ENCODE measurements at places on chromosomes 12 and 14.

- DNase-seq = no peak
Measured at GRCh38 chr14:91289464-91289863, 45.0 kb upstream of the GPR68 start.

DNA sequence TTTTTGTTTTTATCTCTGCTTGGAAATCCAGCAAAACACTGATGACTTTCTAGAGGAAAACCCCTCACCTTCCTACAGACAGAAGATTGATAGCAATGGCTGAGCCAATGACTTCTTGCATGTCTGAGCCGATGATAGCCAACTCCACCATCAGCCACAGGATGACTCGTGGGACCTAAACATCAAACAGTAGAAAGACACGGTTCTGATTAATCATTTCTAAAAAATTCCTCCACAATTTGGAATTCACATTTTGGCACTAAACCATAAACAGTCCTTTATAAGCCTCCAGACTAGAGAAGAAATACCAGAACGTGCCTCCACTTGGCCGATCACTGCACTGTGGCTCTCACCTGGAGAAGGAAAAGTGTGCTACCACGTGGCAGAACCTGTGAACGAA lies 25.9 kb downstream of the SLC11A2 start:
- peak; percentile 42 for DNase-seq

GRCh38 chr14:103028161-103028767 lies 29.1 kb downstream of the CDC42BPB start:
- no peak for DNase-seq

- DNase-seq = no peak
Measured at GRCh38 chr14:30996892-30997659, 28.4 kb upstream of the AP4S1 start.

DNA sequence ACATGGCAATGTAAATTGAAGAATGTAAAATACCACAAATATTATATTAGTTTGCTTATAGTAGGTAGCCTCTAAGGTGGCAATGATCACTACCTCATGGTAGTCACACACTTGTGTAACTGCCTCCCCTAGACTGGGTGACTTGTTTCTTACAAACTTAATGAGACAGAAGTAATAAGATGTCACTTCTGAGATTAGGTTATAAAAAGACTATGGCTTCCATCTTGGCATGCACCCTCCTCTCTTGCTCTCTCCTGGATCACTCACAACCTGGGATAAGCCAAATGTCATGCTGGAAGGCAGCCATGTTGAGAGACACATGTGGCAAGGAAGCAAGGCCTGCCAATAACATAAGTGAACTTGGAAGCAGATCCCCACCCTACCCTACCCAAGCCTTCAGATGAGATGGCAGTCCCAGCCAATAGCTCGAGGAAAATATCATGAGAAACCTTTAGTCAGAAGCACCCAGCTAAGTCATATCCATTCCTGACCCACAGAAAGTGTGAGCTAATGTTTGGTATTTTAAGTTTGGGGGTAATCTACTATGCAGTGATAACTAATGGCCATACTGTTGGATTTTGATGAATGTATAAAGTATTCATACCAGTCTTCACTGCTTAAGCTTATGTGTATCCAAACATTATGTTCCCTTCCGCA lies 43.3 kb downstream of the PPP1R12A start:
- no peak for DNase-seq

- no peak for DNase-seq
Measured at GRCh38 chr12:77500089-77500488, 330.6 kb upstream of the NAV3 start.

- DNase-seq = no peak
Measured at GRCh38 chr12:10320643-10321042, 13.0 kb downstream of the KLRD1 start.

DNA sequence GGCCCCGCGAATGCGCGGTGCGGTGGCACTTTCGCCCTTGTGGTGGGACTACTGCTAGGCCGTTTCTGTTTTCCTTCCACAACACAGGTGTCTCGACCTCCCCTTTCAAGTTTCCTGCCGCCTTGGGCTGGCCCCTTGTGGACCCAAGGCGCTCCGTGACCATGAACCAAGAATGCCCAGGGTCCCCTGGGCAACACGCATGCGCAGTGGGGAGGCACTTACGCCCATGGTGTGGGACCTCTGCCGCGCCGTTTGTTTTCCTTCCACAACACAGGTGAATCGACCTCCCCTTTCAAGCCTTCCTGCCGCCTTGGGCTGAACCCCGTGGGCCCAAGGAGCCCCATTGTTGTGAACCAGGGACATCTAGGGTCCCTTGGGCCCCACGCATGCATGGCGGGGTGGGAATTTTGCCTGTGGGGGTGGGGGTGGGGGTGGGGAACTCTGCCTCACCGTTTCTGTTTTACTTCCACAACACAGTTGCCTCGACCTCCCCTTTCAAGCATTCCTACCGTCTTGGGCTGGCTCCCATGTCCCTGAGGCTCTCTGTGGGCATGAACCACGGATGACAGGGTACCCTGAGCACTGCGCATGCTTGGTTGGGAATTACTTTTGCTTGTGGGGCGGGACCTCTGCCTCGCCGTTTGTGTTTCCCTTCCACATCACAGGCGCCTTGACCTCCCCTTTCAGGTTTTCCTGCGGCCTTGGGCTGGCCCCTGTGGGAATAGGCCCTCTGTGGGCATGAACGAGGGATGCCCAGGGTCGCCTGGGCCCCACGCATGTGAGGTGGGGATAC lies 355.1 kb downstream of the ALG10 start:
- no peak for DNase-seq

DNA sequence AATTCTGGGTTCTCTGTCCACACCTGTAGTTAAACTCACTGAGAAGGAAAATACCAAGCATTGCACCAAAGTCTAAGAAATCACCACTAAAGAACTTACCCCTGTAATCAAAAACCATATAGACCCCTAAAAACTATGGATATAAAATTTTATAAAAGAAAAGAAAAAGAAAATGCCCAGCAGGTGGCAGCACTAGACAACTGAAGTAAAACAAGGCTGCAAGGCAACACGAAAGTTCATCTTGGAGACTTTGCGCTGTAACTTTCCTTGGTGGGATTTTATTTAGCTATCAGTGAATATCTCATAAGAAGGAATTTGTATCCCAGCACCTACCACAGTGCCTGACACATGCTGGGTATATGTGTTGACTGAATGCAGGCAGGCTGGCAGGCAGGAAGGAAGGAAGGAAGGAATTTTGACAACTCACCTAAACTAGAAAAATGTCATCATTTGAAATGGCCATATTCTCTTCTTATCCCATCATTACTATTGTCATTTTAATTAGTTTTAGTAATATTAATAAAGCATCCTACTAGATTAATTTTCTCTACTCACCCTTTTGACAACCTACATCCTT lies 68.2 kb upstream of the ETV6 start:
- DNase-seq = no peak

DNA sequence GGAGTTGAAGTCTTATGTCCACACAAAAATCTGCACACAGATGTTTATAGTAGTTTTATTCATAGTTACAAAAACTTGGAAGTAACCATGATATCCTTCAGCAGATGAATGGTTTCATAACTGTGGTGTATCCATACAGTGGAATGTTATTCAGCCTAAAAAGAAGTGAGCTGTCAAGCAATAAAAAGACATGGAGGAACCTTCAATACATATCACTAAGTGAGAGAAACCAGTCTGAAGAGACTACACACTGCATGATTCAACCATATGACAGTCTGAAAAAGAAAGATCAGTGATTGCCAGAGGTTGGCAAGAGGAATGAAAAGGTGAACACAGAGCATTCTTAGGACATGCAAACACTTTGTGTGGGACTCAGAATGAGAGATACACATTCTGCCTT lies 18.6 kb upstream of the IFNG start:
- DNase-seq = no peak

DNA sequence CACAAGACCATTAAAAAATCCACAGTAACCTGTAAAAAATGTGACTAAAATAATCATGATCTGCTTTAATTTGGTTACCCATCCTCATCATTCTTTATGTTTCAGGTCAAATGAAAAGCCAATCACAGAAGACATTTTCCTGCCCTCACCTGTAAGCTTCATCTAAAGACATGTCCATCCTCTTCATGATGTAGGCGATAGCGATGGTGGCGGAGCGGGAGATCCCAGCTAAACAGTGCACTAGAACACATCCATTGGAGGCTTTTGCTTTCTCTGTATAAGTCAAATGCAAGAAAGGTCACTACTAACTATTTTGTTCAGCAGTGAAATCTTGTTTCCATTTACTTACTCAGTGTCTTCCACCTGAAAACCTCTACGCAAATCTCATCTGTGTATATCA lies 82.6 kb downstream of the DUSP16 start:
- DNase-seq = no peak

- DNase-seq = peak; percentile 54
Measured at GRCh38 chr12:130832561-130833209, 6.4 kb downstream of the STX2 start.

GRCh38 chr14:101549154-101549553 lies 12.1 kb upstream of the DIO3 start:
- no peak for DNase-seq

DNA sequence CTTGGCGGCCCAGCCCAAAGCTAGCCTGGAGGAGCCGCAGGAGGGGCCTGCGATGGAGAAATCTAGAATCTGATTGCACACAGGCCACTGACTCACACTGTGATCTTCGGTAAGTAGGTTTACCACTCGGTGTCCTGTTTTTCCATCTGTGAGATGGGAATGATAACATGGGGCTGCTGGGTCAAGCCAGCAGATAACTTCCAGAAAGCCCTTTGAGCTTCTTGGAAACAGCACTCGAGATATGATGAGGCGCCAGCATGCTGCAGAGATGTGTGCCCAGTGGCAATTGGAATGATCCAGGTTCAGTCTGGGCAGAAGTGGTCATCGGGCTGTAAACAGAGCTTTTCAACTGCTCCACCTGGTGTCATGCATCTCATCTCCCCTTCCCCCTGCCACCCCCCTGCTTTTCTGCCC lies 771.3 kb upstream of the TBX3 start:
- no peak for DNase-seq

GRCh38 chr14:40368314-40368713 lies 936.1 kb upstream of the FBXO33 start:
- no peak for DNase-seq

DNA sequence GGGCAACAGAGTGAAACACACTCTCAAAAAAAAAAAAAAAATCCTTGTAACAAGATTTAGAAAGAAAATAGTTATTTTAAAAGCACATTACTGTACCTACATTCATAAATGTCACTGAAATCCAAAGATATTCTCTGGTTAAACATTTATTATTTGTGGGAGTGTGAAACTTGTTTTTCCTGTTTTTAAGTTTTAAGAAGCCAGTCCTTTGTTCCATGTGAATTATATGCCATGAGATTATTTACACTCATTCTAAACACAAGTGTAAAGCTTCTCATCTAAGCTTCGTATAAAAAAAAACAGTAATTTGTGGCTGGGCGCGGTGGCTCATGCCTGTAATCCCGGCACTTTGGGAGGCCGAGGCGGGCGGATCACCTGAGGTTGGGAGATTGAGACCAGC lies 15.0 kb downstream of the VCPKMT start:
- no peak for DNase-seq

Data from GM04503 (cell line).